ENCODE measurements at places on chromosomes 6 and 20.

DNA sequence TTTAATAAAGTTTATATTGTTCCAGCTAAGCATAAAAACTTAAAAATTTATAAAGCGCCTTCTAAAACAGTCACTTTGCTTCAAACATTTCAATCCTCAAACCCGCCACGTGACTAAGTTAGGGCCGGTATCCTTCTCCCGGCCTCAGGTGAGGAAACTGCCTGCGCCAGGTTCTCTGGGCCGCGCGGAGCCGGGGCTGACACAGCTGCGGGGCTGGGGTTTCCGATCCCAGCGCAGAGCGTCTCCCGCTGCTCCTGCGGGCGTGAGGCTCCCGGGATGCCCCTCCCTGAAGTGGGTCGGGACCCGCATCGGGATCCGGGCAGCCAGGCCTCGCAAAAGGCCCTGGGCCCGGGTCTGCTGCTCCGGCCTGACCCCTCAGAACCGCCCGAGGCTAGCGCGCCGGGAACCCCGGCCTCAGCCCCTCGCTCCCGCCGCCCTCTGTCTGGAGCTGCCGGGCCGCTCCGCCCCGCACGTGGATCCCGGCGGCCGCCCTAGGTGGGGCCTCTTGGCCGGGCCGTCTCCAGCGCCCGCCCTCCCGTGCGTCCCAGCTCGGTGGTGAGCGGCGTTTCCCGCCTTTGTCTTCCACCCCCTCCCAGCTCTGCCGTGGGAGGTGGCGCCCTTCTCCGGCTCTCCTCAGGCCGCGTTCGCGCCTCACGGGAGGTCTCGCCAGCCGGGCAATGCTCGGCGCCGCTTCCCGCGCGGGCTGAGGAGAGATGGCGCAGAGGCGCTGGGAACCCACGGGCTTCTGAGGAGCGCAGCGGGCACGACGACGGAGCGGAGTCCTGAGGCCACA lies 267.9 kb downstream of the DLL1 start:
- DNase-seq = no peak

GRCh38 chr20:53296451-53297153 lies 297.0 kb downstream of the ZNF217 start:
- DNase-seq = no peak

DNA sequence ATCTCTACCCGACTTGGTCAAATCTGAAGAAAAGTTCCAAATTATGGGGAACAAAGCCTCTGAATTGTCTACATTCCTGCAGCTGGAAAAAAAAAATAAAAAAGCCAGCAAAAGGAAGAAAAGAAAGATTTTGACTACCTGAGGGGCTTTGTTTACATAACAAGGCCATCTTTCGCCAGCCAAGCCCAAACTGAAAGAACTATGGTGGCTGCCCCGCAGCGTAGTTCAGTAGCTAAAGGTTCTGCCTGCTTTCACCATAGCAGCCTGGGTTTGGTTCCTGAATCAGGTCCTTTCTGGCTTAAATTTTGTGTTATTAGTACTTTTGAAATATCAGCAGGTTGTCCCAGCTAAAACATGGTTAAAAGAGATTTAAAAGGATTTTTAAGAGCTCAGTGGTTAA lies 35.4 kb downstream of the ZNF133 start:
- no peak for DNase-seq

- DNase-seq = no peak
Observed at GRCh38 chr6:21426841-21427490, 166.6 kb upstream of the SOX4 start.

Data from stimulated activated CD4-positive, alpha-beta T cell treated with anti-CD3 and anti-CD28 coated beads, Interleukin-4, amount 100 ng/mL, for 1 hour (primary cell).